Choroid plexus epithelial cell (primary cell): ENCODE measurements at places on chromosomes 4 and X.

DNA sequence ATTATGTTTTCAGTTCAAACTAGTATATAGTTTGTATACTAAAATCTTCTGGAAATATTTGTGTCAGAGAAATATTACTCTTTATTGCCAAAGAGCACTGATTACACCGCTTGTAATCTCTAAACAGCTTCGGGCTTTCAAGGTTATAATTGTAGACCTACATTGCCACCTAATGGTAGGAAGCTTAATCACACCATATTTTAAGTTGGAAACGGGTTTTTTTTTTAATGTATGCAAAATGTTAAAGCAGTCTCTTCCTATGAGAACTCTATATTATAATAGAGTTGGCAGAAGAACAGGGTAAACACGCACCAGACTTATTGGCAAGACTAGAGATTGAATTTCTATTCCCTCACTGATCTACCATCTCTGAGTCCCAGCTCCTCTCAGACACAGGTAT is 19.5 kb upstream of the NFXL1 start:
- peak; percentile 79 for DNase-seq

GRCh38 chr4:13580036-13580435 is 35.7 kb upstream of the NKX3-2 start:
- DNase-seq = no peak

- no peak for DNase-seq
Measured at GRCh38 chrX:30795981-30796958, 92.8 kb downstream of the TAB3 start.

- DNase-seq = no peak
Measured at GRCh38 chr4:79255793-79256192, 70.1 kb downstream of the NAA11 start.

GRCh38 chr4:186144946-186145569 is 40.6 kb downstream of the FAM149A start:
- DNase-seq = peak; percentile 69

- DNase-seq = peak; percentile 17
Measured at GRCh38 chr4:72899214-72899613, 170.3 kb downstream of the COX18 start.

- no peak for DNase-seq
Measured at GRCh38 chr4:7999695-8000094, 60.0 kb upstream of the AFAP1 start.

DNA sequence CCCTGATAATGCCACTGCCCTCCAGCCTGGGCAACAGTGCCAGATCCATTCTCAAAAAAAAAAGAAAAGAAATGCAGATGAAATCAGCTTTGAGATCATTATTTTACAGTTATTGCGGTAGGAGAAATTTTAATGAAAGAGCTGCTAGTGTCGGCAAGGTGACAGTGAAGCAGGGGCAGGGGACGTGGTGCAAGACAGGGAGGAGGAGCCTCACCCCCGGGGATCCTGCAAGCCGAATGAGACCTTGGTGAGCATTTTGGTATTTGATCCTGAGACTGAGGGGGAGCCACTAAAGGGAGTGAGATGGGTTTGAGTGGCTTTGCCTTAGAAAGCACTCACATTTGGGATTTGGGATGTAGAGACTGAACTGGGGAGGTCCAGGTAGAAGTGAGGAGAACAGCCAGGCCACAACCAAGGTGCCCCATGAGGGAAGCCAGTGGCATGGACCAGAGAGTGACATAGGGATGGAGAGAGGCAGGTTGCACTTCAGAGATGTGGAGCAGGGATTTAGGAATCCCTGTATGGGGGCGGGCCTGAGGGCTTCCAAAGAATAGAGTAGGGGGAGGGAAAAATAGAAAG is 23.6 kb downstream of the RBM10 start:
- no peak for DNase-seq

DNA sequence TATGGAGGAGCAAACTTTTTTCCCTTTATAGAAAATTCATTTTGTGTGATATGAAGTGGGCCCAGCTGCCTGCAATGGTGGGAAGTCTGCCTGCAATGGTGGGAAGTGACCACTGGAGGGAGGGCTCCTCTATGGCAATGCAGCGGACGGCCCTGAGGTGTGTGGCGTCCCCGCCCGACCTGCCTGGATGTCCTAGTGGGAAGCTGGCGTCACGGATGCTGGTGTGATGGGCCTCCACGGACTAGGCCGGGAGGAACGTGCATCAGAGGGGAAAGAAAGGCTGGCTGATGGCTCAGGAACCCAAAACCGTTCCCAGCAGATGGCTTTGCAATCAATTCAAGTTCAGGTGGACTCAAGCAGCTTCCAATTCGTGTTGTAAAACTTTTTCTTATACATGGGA is 177.9 kb downstream of the AFAP1 start:
- DNase-seq = peak; percentile 85

DNA sequence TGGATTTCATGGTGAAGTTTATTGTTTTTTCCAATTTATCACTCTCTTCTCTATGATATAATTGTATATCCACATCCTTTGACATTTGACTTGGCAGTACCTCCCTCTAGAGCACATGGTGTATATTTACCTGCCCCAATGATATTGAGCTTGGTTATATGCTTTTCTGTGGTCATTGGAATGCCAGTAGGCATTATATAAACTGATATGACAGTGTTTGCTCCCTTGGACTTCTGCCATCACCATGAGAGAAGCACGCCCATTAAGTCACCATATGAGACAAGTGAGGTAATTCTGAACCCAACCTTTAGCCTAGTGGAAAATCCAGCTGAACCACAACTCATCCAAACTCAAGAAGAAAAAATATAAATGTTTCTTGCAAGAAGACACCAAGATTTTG is 2761.5 kb downstream of the ARAP2 start:
- no peak for DNase-seq

DNA sequence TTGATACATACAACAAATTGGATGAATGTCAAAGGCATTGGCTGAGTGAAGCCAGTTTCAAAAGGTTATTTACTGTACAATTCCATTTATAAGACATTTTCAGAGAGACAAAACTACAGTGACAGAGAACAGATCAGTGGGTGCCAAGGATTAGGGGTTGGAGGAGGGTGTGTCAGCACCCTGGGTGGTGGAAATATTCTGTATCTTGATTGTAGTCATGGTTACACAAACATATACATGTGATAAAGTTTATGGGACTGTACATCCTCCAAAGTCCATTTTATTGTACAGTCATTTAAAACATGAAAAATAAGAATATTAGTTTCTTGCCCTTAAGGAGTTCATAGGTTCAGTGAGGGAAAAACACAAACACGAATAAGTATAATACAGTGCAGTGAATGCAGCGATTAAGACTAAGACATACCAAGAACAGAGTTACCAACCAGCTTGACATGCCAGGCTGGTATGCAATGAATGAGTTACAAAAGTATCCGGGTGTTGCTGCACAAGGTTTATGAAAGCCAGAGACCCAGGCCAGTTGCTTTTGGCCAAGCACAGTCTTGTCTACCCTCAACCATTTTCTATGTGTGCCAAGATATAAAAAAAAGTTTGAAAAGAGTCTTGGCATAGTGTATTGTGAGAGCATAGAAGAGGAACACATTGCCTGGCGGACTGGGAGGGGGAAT is 123.6 kb downstream of the MSL3 start:
- no peak for DNase-seq

DNA sequence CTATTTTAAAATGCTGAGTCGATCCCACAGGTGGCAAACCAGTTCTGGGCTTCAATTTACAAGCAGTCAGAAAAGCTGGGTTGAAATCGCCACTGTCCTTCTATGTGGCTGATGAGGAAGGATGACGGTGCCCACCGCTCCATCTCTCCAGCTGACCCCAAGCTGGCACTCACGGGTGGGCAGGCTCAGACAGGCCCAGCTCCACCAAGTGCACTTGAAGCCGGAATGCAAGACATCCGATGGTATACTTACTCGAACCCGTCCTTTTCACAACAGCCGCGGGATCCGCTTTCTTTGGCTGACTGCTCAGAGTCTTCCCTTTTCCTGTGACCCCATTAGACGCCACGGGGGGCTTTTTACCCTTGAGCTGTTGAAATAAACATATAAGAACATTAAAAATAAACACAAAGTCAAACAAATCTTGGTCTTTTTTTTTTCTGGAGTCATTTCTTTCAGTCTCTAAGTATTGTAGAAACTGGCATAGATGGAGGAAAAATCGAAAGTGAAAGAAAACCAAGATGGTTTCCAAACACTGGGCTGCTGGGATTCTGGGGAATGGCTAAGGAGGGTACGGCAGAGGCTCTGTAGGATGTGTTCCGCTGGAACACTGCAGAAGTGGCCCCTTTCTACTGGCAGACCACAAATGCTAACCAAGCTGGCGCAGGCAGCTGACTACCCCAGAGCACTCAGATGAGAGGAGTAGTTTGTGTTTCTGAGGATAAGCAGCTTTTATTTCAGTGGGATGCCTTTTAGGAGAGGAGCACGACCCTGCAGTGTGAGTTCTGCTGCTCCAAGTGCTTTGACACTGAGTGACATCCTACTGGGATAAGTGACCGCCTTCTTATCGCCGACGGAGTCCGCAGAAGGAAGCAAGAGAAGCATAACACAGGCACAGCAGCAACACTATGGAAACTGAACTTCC is 160.9 kb downstream of the AFAP1 start:
- peak; percentile 63 for DNase-seq

DNA sequence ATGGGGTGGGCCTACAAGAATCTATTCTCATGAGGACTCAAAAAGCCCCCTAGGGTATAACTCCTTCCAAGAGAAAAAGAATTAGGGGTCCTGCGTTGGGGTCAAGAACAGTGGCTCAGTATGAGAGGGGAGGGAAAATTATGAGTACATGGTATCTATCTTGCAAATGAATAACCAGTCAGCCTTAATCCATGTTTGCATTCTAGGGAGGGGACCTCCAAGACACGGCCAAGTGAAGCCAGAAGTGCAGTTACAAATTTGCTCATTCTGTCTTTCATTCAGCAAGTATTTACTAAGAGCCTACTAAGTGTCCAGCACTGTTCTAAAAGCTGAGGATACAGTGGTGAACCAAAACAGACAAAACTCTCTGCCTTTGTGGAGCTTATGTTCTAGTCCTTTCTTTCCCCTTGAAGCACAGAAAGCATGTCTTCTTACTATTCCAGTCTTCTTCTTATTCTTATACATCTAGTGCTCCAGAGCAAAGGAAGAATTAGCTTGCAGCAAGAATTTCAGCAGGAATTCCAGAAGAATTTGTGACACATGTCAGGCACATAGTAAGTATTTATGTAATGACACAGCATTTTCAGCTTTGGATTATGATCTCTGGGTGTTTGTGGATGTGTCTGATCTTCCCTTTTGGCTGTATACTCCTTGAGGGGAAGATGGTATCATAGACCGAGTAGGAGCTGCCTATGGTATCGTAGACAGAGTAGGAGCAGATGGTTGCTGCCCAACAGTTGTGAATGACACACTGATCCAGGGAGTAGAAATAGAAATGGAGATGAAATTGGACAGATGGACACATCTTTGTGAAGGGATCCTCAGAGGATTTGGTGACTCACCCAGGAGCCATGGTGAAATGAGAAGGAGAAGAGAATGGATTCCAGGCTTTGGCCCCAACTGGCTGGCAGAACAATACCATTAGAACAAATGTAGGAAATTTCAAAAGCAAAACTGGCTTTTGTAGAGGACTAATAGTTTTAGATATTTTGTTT is 75.9 kb downstream of the COQ2 start:
- DNase-seq = no peak

DNA sequence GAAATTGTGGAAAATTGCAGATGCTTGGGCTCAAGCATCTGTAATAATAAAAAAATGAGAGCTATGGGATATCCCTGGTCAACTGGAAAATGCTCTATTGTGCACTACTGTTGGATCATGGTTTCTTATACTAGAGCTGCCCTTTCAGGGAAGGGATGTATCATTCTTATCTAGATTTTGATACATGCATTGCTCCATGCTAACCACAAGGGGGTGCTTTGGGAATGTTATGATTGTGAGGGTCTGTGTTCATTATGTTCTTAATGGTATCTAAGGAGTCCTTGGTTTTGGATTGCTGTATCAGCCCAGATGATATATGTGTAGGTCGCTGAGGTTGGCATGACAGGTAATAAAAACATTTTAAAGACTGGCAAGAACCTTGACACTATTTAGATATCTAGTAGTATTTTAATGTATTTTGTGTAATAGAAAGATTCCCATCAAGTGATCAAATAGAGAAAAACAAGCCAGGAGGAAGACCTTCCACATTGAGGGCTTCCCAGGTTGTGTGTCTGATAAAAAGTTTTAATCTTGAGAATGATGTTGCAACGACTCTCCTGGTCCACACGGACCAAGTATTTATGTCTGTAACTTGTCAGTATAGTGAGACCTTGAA is 49.2 kb upstream of the TLR2 start:
- DNase-seq = peak; percentile 63

- no peak for DNase-seq
Measured at GRCh38 chrX:11750694-11751093, 7.3 kb upstream of the MSL3 start.

DNA sequence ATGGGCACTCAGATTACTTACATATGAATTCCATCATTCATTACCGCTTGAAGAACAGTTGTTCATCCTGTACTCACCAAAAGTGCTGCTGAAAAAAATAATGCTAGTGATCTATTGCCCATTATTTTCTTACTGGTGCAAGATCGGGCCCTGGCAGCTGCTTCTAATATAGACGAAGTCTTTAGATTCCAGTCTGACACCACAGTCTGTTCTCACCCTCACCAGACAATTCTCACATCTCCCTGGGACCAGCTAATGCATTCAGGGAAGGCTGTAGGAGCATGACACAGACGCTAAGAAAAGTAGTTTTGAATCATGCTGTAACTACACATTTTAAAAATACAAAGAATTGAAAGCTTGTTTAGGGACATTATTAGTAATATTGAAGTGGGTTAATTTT is 13.8 kb downstream of the GEMIN8 start:
- peak; percentile 41 for DNase-seq

GRCh38 chr4:85933291-85933640 is 426.6 kb downstream of the MAPK10 start:
- DNase-seq = no peak

DNA sequence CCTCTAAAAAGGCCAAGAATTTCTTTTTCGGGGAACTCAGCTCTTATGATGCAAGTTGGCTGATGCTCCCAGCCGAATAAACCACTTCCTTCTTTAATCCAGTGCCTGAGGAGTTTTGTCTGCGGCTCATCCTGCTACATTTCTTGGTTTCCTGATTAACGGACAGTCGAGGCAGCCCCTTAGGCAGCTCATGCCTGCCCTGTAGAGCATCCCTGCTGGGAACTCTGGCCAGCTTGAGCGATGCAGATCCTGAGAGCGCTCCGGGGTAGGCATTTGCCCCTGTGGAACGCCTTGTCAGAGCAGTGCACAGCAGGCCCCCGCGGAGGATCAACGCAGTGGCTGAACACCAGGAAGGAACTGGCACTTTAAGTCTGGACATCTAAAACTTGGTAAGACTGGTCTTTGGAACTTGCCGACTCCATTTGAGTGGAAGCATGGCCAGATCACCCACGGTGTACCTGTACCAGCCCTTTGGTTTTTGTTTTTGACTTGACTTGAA is 3.1 kb downstream of the CT45A10 start:
- no peak for DNase-seq

GRCh38 chr4:19010761-19011160 is 989.2 kb upstream of the LCORL start:
- no peak for DNase-seq
